Left cardiac atrium (tissue), 4 donors: ENCODE measurements at places on chromosomes 3 and 15. TPM values are rescaled to one million over a fixed set of nuclear protein-coding genes. Genes with fewer than 3 reads are reported as not detected.

DNA sequence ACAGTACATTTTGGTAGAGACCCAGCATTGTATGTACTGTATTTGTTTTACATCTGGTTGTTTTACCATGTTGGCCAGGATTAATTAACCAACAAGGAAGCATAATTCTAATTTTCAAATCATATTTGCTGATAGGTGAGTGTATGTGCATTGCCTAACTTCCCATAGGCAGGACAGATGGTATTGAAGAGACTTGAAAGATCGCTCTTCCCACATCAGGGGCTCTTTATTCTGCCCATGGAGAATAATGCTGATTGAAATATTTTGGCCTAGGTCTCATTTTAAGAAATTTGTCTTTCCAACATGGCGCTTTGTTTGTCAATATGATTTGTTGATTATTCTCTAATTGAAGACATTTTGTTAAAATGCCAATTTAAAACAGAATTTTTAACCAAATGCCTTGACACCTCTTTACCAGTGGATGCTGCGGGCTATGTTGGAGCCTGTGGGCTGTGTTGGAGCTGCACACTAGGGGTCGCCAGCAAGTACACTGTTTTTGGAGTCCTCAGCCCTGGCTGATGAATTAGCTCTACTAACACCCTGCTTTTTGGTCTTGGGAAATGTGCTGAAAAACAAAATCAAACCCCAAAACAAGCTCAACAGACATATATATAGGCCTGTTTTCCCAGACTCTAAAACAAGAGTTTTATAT lies 5.3 kb downstream of the P2RY12 start:
- DNase-seq, result peak; percentile 27

- no peak for DNase-seq
These were observed 10.3 kb downstream of the NCBP2 start for GRCh38 chr3:196931828-196932587.

DNA sequence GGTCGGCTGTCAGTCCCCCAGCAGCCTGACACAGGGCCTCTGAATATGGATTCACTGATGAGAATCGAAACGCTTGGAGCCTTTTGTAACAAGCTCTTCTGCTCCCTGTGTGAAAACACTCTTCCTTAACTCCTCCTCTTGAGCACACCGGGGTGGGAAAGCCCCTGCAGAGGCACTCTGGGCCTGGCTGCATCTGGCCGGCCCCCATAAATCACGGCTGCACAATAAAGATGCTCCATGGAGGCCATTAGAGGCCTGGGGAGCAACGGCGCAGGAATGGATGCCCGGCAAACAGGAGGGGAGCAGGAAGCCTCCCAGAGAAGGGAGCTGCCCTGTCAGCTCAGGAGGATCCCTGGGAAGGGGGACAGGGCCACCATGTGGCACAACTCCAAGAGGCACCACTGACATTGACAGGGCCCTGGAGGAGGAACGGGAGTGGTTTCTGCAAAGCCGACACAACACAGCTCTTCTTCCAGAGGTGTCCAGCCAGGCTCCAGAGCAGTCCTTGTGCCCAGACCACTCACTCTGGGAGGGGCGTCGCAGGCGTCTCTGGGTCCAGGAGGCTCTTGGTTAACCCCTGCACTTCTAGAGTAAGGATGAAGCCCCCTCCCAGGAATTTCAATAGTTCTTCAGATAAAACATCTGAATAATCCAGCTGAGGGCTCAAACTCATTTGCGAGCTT lies 509.3 kb upstream of the PPP2R3A start:
- no peak for DNase-seq

DNA sequence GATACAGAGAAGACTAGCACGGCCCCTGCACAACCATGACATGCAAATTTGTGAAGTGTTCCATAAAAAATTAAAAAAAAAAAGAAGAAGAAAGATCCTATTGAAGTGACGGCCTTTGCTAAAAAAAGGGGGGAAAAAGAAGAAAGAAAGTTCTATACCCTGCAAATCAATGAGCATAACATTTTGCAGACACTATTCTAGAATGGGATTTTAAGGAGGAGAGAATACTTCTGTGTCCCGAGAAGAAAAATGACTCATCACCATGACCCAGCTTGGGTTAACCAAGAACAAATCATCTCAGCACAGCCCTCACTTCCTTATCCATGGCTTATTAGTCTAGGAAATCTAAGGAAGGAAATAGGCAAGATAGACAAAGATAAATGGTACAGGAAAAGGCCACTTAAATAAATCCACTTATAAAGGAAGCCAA lies 7.4 kb upstream of the SH3BP5 start:
- no peak for DNase-seq

DNA sequence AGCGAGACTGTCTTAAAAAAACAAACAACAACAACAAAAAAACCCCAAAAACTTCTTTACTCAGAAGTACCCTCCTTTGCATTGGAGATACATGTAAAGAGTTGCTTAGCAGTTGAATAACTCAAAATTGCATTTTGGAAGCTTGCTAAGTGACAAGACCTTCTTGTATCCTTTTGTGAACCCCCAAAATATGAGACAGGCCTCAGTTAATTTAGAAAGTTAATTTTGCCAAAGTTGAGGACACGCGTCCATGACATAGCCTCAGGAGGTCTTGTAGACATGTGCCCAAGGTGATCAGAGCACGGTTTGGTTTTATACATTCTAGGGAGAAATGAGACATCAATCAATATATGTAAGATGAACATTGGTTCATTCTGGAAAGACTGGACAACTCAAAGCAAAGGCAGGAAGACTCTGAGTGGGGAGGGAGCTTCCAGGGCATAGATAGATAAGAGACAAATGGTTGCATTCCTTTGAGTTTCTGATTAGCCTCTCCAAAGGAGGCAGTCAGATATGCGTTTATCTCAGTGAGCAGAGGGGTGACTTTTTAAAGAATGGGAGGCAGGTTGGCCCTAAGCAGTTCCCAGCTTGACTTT lies 1.7 kb upstream of the ARF4 start:
- no peak for DNase-seq

GRCh38 chr3:33833408-33834095 lies 35.1 kb downstream of the PDCD6IP start:
- no peak for DNase-seq

- no peak for DNase-seq
These were observed 114.4 kb downstream of the TPRA1 start for GRCh38 chr3:127475975-127476705.

GRCh38 chr3:150049317-150049716 lies 78.6 kb upstream of the PFN2 start:
- DNase-seq, result no peak

DNA sequence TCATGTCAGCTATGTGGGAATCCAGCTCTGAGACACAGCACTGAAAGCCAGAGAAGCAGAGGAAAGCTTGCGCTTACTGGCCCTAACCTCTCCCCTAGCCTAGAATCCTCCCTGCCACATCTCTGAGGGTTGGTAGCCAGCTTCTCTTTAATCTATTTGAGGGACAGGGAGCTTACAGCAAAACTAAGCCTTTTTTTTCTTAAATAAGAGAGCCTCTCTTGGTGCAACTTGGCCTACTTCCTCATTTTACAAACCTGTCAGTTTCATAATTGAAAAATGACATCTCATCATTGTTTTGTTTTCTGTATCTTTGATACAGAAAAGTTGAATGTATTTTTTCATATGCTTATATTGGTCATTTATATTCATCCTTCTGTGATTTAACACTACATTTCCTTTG lies 193.9 kb downstream of the ZNF621 start:
- DNase-seq, result no peak

DNA sequence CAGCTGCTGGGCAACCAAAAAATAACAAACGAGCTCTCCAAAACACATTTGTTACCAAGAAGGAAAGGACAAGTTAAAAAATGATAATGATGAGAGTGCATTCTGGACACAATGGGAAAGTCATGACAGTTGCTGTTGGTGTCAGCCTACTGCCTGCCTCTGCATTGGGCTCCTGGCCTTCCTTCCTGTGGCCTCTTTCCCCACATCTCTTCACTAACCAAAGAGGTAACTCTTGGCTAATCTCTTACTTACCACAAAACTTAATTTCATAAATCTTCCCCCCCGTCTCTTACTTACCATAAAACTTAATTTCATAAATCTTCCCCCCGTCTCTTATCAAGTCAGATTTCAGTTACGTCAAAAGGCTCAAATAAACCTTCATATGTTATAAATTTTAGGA lies 58.6 kb downstream of the AGTR1 start:
- DNase-seq, result no peak

DNA sequence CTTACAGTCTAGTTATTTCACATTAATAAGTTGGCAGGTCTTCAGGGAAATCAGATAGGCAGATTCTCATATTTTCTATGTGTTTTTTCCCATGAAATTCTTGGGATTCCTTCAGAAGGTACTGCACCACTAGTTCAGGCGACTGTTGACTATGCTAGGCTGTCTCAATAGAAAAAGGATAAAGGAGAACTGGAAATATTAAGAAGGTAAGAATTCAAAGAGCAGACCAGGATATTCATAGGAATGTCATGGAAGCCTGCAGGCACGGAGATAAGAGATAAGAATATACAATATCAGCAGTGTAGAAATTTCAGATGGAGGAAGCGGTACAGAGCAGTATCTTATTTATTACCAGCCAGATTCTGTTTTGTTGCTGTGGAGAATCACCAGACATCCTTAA lies 432.1 kb upstream of the MDFIC2 start:
- no peak for DNase-seq

DNA sequence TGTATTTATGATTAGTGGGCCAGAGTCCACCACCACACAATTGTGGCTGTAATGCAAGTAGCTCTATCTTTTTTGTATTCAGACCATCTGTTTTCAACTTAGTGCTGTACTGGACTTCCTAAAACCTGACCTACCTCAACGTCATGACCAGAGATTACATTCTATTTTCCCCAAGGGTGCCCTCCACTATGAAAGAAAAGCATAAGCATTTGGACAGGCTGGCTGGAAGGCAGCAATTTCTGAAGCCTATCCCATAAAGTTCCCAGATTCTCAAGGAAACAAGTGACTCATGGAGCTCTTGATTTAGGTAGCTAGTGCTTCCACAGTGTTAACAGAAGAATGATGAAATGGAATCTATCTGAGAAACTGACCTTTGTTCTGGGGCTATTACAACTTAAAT lies 75.8 kb downstream of the COL8A1 start:
- DNase-seq, result no peak

DNA sequence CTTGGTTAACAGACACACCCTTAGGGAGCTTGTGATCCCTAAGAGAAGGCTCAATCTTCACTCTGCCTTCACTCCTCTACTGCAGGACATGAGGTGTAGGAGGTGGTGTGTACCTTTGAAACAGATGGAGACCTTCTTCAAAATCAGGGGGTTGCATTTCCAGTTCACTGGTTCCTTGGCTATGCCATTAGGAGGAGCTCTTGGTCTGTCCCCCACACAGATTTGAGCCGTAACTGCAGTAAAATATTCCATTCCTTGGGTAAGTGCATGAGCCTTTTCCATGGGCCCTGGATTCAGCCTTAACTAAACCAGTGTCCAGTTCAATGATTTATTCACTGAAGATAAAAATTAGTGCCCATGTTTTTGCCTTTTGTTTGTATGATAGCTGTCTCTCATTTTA lies 144.6 kb downstream of the MCTP2 start:
- no peak for DNase-seq

- DNase-seq, result no peak
These were observed 54.6 kb downstream of the LPP start for GRCh38 chr3:188208516-188208981.

DNA sequence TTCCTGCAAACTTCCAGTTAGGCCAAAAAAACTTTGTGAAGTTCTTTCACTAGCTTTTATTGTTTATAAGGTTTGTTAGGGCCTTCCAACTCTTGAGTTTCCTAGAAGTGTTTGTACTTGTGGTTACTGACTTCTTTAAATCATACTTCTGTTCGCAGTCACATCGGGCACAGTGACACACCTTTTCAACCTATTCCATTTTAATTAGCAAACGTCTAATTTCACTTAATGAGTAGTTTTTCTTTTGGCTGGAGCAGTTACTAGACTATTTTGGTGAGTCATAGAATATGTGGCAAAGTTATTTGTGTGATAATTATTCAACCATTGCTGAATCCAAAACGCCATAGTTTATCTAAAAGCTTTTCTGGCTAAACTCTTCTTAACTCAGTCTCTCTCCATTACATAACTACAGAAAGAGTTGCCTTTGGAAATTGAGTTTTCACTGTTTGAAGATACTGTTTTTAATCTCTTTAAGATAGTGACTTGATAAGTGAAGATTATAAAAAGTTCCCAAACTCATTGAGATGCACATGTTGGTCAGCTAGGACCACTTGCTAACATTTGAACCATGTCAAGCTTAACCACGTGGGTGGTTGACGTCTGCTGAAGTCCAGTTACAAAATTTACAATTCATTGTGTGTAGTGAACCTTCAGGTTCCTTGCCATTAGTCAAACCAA lies 21.5 kb downstream of the CNOT10 start:
- DNase-seq, result no peak

GRCh38 chr3:190099099-190099498 lies 21.6 kb downstream of the P3H2 start:
- no peak for DNase-seq

DNA sequence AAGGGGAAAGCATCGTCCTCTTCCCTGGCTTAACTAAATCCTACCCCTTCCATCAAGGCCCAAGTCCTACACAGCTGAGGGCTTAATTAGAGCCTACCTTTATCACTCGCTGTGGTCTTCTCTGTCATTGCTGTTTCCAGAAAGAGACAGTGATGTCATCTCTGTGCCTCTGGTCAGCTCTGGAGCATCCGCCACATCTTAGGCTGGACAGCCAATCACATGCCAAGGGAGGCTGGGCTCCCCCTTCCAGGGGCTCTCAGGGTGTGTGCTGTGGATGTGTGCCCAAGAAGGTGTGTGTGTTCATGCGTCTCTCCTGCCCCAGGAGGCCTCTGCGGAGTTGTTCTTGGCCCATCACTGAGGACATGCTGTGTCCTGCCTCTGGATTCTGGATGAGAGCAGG lies 42.8 kb downstream of the CHST14 start:
- no peak for DNase-seq

- no peak for DNase-seq
These were observed 96.2 kb downstream of the CORO2B start for GRCh38 chr15:68674975-68675374.

- no peak for DNase-seq
These were observed 16.2 kb downstream of the GALNT15 start for GRCh38 chr3:16190704-16191103.

DNA sequence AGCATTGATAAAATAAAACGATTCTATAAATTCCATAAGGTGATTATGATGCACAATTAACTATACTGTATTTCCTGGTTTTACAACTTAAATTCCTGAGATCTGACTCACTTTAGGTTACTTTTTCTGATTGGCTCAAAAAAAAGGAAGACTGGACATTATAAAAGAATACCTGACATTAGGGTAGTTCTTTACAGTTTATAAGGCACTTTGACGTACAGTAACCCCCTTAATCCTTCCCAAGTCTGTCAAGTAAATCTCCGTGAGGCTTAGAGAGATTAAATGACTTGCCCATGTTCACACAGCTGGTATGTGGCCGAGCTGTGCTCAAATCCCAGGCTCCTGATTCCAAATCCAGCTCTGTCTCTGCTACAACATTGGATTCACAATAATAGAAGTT lies 1.0 kb upstream of the SLTM start:
- DNase-seq, result no peak

NOX5 gene
- total RNA-seq, result not detected

ZNF609 gene
- 18.1 TPM for total RNA-seq

CNBP gene
- 342 TPM for total RNA-seq

CMTM7 gene
- 10.2 TPM for total RNA-seq

SLC9C1 gene
- total RNA-seq, result 1.4 TPM

NGLY1 gene
- total RNA-seq, result 31.4 TPM

ACAD11 gene
- 18.6 TPM for total RNA-seq

SYNPR gene
- total RNA-seq, result 10.4 TPM

GP5 gene
- 0.06 TPM for total RNA-seq

MOBP gene
- 0.10 TPM for total RNA-seq

DBR1 gene
- total RNA-seq, result 9.7 TPM

GPR160 gene
- total RNA-seq, result 1.6 TPM
